ENCODE measurements at places on chromosomes 11 and 22.

DNA sequence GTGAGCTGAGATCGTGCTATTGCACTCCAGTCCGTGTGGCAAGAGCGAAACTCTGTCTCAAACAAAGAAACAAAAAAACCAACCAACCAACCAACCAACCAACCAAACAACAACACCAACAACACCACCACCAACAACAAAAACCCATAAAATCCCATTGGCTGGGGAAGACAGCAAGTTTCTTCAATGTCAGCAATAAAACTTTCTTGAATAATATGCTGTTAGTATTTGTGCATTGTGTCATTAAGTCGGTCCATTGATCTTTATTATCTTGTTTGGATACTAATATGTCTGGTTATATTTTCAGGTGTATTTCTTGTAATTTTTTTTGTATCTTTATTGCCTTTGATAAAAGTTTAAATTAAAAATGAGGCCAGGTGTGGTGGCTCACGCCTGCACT lies 9.4 kb downstream of the GRK3 start:
- H3K36me3 ChIP-seq = peaks cover 7% of the 10 kb centered on the region
- H3K27ac ChIP-seq = no peak overlapping the region
- peaks cover 7% of the 10 kb centered on the region for H3K4me1 ChIP-seq

DNA sequence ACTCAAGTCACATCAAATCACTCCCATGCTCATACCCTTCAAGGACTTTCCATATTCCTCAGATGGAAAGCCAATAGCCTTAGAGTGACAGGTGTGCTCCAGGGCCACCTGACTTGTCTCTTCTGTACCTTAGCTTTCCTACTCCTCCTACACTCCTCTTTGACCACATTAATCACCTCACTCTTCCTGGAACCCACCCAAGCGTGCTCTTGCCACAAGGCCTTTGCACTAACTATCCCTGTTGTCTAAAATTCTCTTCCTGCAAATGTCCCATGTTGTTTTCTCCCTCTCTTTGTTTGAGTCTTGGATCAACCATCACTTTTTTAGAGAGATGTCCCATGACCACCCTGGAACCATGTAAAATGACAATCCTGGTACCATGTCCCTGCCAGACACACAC lies 244.1 kb downstream of the AASDHPPT start:
- no peak for DNase-seq
- peaks cover 19% of the 10 kb centered on the region for H3K36me3 ChIP-seq
- H3K4me3 ChIP-seq = no peak overlapping the region

- no peaks in the 10 kb centered on the region for H3K36me3 ChIP-seq
- no peaks in the 10 kb centered on the region for H3K27me3 ChIP-seq
- no peak overlapping the region for H3K27ac ChIP-seq
Observed at GRCh38 chr11:99911116-99911515, 776.0 kb upstream of the ARHGAP42 start.

- peaks cover 2% of the 10 kb centered on the region for H3K4me1 ChIP-seq
- H3K4me3 ChIP-seq = no peak overlapping the region
- no peaks in the 10 kb centered on the region for H3K36me3 ChIP-seq
- H3K27me3 ChIP-seq = no peaks in the 10 kb centered on the region
- peak overlapping the region; percentile 1 for H3K27ac ChIP-seq
Observed at GRCh38 chr11:73085189-73085875, 56.8 kb downstream of the FCHSD2 start.

- peaks cover 16% of the 10 kb centered on the region for H3K27me3 ChIP-seq
- peaks cover 9% of the 10 kb centered on the region for H3K4me1 ChIP-seq
Observed at GRCh38 chr11:126545057-126545555, 189.6 kb downstream of the ST3GAL4 start.

DNA sequence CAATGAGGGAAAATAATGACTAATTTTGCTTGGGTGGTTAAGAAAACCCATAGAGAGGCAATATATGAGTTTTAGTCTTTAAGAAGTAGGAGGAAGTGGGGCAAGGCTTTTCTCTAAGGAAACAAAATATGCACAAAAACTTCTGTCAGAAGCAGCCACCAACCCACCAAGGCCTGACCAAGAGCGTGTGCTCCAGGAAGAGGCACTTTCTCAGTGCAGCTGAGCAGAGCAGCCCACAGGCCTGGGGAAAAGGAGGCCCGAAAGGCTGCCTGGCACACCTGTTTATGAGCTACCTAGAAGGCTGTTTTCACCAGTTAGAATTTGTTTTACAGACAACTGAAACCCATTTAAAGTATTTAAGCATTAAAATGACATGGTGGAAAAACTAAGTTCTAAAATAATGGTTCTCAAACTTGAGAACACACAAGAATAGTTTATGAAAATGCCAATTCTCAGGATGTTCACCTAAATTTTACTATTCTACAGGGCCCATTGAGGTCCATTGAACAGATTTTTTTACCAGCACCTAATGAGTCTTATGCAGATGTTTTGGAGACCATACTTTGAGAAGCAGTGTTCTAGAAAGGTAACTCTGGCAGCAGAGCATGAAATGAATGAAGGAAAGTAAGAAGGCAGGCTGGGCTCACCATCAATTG lies 160.5 kb upstream of the DDI1 start:
- DNase-seq = no peak
- no peaks in the 10 kb centered on the region for H3K36me3 ChIP-seq
- no peaks in the 10 kb centered on the region for H3K4me1 ChIP-seq
- H3K27me3 ChIP-seq = no peaks in the 10 kb centered on the region
- no peak overlapping the region for H3K27ac ChIP-seq

DNA sequence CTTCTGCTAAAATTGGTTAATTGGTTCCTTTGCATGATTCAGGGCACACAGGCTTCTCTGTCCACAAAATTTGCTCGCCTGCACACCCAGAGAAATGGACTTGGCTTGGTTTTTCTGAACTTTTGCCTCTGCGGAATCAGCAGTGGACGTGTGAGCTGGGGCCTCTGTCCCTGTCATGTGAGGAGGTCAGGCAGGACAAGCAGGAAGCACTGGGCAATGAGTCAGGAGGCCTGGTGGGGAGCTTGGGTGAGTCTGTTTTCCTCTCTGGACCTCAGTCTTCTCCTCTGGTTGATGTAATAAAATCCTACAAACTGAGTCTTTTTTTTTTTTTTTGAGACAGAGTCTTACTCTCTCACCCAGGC lies 10.4 kb upstream of the CELSR1 start:
- DNase-seq = no peak
- peaks cover 34% of the 10 kb centered on the region for H3K27me3 ChIP-seq
- no peak overlapping the region for H3K4me3 ChIP-seq

DNA sequence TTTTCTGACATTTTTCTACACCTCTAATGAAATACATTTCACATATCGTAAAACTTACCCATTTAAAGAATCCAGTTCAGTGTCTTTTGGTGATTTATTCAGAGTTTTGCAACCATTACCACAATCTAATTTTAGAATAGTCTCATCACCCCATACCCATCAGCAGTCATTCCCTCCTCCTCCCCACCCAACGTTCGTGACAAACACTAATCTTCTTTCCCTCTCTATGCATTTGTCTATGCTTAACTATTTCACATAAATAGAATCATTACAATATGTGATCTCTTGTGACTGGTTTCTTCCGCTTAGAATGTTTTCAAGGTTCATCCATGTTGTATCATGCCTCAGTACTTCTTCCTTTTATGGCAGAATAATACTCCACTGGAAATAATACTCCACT lies 9.5 kb downstream of the TTC28 start:
- H3K36me3 ChIP-seq = peaks cover 10% of the 10 kb centered on the region
- no peak for DNase-seq
- H3K27ac ChIP-seq = no peak overlapping the region
- H3K27me3 ChIP-seq = no peaks in the 10 kb centered on the region
- H3K4me3 ChIP-seq = no peak overlapping the region

DNA sequence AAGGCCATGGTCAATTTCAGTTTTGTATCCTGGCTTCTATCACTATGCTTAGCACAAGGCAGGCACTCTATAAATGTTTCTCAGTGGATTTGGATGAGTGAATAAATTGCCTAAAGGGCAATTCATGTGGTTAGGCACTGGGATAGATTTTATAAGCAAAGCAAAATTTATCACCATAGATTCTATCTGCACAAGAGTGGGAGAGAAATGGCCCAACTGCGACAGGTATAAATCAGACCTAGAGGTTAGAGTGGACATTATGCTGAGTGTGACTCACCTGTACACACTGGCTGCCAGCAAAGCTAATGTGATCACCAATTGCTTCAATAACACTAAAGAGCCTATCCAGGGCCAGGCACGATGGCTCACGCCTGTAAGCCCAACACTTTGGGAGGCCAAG lies 514.0 kb downstream of the BUD13 start:
- no peak for DNase-seq
- no peaks in the 10 kb centered on the region for H3K36me3 ChIP-seq
- no peak overlapping the region for H3K4me3 ChIP-seq

DNA sequence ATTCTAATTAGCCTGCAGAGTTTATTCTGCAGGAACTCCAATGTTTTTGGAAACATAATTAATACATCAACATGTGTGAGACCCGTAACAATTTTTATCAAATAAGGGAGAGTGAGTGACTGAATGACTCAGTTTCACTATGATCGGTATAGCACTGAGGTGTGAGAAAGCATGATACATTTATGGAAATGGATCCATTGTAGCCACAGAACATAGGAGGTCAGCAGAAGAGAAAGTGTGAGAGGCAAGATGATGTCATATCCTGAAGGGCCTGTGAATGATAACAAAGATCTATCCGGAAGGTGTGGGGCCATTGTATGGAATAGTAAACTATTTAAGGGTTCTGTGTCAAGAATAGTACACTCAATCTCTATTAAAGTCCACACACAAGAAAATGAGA lies 1406.1 kb upstream of the TENM4 start:
- peaks cover 8% of the 10 kb centered on the region for H3K4me1 ChIP-seq
- no peaks in the 10 kb centered on the region for H3K36me3 ChIP-seq
- H3K4me3 ChIP-seq = no peak overlapping the region
- DNase-seq = no peak

- H3K4me3 ChIP-seq = no peak overlapping the region
- peaks cover 45% of the 10 kb centered on the region for H3K4me1 ChIP-seq
- peaks cover 2% of the 10 kb centered on the region for H3K36me3 ChIP-seq
- no peak for DNase-seq
- H3K27me3 ChIP-seq = no peaks in the 10 kb centered on the region
- no peak overlapping the region for H3K27ac ChIP-seq
Observed at GRCh38 chr11:12717851-12718291, 43.6 kb downstream of the TEAD1 start.

DNA sequence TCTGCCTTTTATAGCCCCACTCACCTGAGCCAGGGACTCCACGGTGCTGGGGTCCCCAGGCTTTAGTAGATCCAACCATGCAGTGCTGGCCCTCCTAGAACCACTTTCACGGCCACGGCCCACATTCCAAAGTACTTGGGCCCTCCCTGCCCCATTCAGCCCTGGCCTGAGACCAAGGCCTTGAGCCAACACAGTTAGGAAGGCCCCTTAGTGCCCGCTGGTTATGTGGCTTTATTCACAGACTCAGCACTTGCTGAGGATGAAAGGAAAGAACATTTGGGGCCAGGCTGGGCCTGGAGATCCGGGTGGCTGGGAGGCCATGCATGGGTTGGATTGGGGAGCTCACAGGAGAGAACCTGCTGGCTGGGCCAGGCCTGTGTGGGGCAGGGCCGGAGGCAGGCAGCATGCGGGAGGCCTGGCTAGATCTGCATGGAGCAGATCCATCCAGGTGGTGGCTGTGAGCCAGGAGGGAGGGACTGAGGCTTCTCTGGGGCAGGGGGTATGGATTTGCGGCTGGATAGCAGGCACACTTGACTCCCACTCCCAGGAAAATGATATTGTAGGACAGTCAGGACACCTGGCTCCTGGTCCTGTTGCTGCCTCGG lies 12.6 kb downstream of the CHRM1 start:
- H3K27me3 ChIP-seq = peaks cover 20% of the 10 kb centered on the region
- H3K4me1 ChIP-seq = peaks cover 2% of the 10 kb centered on the region
- no peak for DNase-seq
- H3K36me3 ChIP-seq = no peaks in the 10 kb centered on the region

DNA sequence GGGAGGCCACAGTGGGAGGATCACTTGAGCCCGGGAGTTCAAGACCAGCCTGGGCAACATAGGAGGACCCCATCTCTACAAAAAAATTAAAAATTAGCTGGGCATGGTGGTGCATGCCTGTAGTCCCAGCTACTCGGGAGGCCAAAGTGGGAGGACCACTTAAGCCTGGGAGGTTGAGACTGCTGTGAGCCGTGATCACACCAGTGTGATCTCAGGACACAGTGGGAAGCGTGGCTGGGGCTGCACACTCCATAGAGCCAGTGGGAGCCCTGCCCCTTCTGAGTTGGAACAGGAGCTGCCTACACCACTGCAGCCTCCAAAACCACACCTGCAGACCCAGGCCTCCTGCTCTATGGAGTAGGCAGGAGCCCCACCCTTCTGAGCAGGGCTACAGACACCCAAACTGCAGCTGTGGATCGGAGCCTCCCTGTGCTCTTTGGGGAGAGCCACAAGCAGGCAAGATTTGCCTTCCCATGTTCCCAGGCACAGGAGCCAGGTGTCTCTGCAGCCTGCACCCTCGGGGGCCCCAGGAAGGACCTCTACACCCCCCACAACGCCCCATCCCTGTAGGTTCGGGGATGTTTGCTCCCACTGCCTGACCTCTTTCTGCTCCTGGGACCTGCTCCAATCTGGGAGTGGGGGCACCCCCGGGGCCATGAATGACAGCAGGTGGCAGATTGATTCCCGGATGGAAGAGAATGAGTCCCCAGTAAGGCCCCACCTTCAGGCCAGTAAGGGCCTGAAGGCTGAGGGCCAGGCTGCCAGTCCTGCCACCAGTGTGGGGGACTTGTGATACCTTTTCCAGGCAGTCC lies 245.4 kb downstream of the BUD13 start:
- H3K27me3 ChIP-seq = peaks cover 45% of the 10 kb centered on the region
- H3K4me3 ChIP-seq = no peak overlapping the region
- H3K36me3 ChIP-seq = no peaks in the 10 kb centered on the region

DNA sequence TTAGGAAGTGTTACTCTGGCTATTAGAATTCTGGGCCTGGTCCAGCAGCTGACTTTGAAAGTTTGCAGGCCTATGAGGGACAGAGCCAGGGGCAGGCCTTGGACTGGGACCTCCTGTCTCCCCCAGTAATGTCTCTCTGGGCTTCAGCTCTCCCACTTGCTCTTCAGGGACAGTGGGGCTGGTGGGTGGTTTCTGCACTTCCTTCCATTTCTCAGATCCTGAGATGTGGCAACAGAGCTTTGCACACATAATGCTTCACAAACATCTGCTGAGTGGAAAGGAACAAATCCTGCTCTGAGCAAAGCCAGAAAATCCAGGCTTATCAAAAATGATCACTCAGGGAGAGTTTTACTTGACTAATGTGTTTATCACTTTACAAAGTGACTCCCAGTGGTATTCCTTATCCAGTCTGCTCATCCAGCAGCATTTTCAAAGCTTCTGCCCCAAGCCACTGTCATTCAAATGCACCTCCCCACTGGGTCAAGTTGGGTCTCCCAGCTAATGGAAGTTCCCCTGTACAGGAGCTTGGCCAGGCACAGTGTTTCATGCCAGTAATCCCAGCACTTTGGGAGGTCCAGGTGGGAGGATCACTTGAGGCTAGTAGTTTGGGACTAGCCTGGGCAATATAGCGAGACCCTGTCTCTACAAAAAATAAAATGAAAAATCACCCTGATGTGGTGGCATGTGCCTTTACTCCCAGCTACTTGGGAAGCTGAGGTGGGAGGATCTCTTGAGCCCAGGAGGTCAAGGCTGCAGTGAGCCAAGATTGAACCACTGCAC lies 13.5 kb upstream of the OSBP2 start:
- no peak overlapping the region for H3K27ac ChIP-seq
- H3K4me3 ChIP-seq = no peak overlapping the region
- DNase-seq = no peak
- H3K27me3 ChIP-seq = peaks cover 7% of the 10 kb centered on the region
- peaks cover 28% of the 10 kb centered on the region for H3K4me1 ChIP-seq
- H3K36me3 ChIP-seq = no peaks in the 10 kb centered on the region
